ENCODE measurements at places on chromosomes 6 and 20.
A peak's percentile ranks its signal among the peaks of the same experiment; 100 is the strongest.

DNA sequence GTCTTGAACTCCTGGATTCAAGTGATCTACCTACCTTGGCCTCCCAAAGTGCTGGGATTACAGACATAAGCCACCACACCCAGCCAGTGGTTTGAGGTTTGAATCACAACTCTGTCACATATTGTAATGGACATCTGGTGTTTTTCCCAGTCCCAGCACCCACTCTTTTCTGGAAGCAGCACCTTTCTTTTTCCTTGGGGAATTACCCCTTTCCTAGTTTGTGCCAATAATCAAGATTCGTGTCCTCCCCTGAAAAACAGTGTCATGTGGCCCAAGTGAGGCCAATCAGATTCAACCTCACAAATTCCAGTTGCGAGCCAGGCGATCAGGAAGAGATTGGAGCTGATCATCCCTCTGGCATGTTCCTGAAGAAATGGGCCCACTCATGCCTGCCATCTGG lies 71.7 kb upstream of the SGK1 start:
- no peak for DNase-seq

DNA sequence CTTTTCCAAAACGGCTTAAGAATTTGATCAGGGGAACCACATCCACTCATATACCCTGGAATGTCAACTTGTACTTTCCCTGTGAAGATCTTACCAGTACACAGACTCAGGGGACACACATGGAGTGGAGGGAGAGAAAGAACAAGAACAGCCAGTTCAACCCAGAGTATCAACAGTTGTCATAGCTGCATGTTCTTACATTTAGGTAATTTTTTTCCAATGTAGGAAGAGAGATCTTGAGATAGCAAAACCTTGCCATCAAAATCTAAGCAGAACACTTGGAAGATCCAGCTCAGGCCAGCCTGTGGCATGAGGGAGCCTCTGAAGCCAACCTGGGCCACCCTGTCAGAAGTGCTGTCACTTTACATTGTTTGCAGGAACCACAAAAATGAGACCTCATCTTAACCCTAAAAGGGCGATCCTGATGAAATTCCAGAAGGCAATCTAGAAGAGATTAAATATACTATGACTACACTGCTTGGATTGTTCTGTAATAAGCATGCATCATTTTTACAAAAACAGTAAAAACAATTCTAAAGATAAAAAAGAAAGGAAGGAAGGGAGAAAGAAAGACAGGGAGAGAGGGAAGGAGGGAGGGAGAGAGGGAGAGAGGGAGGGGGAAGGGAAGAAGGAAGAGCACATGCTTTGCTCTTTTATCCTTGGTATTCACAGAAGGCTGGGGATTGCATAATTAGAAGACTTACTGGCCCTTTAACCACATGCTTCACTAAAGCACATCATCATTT lies 124.7 kb upstream of the TCF21 start:
- no peak for DNase-seq

GRCh38 chr6:27505209-27506027 lies 32.5 kb upstream of the ZNF184 start:
- DNase-seq, result peak; percentile 38

- DNase-seq, result no peak
Observed at GRCh38 chr20:45275338-45275737, 21.0 kb upstream of the SLPI start.

GRCh38 chr6:16637635-16638034 lies 123.6 kb downstream of the ATXN1 start:
- DNase-seq, result no peak

DNA sequence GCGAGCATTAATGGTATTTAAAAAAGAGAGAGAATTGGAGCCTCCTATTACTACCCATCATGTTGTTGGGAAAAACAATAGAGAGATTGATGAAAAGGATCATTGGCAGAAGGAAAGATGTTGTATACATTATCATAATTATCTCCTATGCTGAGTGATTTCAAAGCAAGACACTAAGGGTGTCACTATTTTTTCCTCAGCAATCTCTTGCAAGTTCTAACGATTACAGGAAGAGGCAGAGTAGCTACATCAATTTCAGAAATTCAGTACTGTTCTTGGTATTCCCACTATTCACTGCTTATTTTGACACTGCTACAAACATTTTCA lies 891.2 kb downstream of the C6orf118 start:
- DNase-seq, result no peak

DNA sequence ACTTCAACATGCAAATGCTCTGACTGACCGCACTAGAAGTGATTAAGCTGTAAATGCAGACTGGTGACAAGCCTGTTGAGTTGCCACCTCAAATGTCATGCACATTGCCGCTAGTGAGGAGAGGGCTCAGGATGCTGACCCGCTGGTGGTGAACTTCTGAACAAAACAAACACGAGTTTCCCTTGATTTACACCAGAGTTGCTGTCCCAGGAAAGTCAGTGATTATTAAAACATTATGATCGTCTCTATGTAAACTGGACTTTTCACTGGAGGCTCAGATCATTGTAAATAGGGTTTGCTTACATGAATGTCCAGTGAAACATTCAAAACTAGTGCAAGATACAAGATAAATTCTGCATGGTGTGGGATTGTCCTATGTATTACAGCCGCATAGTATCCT lies 420.1 kb downstream of the PREX1 start:
- no peak for DNase-seq

GRCh38 chr6:139029470-139030227 lies 1.1 kb downstream of the ABRACL start:
- DNase-seq, result no peak

- DNase-seq, result peak; percentile 67
Observed at GRCh38 chr6:12296255-12296573, 6.1 kb downstream of the EDN1 start.

DNA sequence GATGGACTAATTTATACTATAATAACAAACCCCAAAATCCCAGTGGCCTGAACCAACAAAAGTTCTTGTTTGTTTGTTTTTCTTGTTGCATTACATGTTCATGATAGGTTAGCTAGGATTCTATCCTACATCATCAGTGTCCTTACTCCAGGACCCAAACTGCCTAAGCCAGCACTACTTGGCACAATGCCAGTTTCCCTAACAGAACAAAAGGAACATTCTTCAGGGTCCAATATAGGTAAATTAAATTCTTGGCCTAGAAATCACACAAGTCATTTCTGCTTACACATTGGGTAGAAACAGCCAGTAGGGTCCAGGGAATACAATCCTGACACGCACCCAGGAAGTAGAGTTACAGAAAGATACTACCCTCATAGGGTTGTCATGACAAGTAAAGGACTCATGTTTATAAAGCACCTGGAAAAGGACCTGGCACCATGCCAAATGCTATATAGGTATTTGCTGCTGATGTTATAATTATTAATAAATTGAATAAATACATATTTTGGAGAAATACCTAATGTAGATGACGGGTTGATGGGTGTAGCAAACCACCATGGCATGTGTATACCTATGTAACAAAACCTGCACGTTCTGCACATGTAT lies 38.8 kb downstream of the RCAN2 start:
- DNase-seq, result no peak

GRCh38 chr20:40017765-40018164 lies 671.3 kb downstream of the MAFB start:
- DNase-seq, result no peak

- no peak for DNase-seq
Observed at GRCh38 chr6:72367439-72367838, 254.4 kb upstream of the KCNQ5 start.

GRCh38 chr6:89047473-89047872 lies 33.1 kb upstream of the PNRC1 start:
- no peak for DNase-seq

- DNase-seq, result no peak
Observed at GRCh38 chr6:128601060-128601459, 80.7 kb upstream of the PTPRK start.

GRCh38 chr20:39311851-39312506 lies 349.8 kb downstream of the DHX35 start:
- DNase-seq, result no peak

GRCh38 chr6:151847064-151847463 lies 39.6 kb downstream of the ESR1 start:
- no peak for DNase-seq

GRCh38 chr20:1124421-1124820 lies 6.0 kb downstream of the PSMF1 start:
- no peak for DNase-seq

DNA sequence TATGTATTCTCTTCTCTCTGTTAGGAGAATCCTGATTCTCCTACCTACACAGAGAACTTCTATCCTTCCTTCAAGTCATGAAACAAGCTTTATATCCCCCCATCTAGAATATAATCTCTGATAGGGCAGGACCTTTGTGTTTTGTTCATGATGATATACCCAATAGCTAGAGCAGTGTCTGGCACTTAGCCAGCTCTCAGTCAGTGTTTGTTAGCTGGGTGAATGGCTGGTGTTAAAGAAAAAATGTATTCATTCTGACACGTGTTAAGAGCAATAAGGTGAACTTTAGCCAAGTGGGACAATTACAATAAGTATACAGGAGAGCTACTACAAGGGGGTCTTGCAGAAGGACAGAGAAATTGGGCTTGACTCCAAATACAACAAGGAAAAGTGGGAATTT lies 34.3 kb upstream of the TNFRSF21 start:
- no peak for DNase-seq

DNA sequence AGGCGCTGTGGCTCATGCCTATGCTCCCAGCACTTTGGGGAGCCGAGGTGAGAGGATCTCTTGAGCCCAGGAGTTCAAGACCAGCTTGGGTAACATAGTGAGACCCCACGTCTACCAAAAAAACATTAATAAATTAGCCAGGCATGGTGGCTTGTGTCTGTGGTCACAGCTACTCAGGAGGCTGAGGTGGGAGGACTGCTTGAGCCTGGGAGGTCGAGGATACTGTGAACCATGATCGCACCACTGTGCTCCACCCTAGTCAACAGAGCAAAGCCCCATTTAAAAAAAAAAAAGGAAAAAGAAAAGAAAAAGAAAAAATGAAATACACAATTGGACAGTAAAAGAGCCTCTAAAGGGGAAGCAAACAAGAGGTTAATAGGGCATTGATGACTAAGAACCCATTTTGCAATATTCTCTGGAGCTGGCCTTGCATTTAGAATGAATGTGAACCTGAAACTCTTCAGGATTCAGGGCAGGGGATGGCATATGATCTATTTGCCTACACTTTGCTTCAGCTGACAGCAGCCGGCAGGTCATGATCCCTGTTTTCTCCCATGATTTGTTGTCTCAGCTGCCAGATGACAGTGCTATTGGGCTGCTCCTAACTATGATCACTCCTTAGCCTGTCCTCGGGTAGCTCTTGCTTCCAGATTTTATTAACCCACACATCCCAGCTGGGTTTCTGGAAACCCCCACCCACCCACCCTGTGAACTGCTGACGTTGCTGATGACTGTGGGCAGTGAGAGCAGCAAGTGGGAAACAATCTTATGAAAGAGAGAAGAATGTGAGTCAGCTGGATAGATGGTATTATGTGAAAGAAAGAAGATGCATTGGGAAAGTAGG lies 83.8 kb upstream of the ELOVL5 start:
- peak; percentile 89 for DNase-seq

GRCh38 chr6:91669154-91669870 lies 1082.4 kb upstream of the MAP3K7 start:
- no peak for DNase-seq

- no peak for DNase-seq
Observed at GRCh38 chr6:786946-787763, 94.2 kb upstream of the EXOC2 start.

DNA sequence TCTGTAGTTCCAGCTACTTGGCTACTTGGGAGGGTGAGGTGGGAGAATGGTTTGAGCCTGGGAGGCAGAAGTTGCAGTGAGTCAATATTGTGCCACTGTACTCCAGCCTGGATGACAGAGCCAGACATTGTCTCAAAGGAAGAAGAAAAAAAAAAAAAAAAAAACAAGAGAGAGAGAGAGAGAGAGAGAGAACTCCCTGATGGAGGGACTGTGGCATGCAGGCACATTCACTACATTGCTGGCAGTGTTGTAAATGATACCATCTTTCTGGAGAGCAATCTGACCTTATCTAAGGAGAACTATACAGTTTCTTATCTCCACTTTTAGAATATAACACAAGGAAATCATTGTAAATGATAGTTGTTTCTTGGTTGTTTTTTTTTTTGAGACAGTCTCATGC lies 85.1 kb downstream of the MDN1 start:
- no peak for DNase-seq

- DNase-seq, result no peak
Observed at GRCh38 chr20:48364688-48365421, 462.9 kb downstream of the PREX1 start.

All from epithelial cell of proximal tubule (primary cell).